Substantia nigra (tissue), 51 donors: ENCODE measurements at places on chromosomes 1 and 21.

DNA sequence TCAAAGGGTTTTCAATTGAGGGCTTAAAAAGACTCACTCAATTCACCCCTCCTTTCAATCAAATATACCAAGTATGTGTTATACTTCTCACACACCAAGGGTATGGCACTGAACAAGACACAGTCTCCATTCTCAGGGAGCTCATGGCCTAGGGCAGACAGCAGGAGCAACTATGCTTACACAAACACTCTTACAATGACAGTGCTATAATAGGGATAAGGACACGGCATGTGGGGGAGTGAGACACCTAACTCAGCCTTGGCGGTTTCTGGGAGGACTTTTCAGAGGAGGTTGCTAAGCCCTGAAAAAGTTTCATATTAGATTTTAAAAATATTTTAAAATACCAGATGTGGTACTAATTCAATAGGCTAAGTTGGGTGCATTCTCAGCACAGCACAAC, 22.7 kb upstream of the SYT6 start:
- no peak for DNase-seq

- no peak for DNase-seq
Measured at GRCh38 chr1:29696656-29697390, 460.5 kb downstream of the PTPRU start.

DNA sequence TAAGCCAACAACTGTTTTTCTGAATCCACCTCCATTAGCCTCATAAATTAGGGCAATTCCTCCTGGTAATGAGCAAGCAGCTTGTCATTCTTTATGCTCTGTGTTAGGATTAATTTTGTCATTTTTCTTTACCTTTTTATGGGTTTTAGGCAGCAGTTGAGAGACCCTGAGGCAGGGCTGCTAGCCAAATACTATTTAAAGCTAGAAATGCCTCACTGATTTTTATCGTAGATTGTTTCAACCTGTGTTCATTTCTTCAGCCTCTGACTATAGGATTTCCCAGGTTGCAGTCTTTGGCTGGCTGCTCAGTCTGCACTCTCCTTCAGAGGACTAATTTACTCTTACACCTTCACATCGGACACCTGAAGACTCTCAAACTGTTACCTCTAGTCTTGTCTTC, 61.9 kb upstream of the RABGAP1L start:
- no peak for DNase-seq

- no peak for DNase-seq
Measured at GRCh38 chr1:157944663-157945280, 48.7 kb upstream of the KIRREL1 start.

DNA sequence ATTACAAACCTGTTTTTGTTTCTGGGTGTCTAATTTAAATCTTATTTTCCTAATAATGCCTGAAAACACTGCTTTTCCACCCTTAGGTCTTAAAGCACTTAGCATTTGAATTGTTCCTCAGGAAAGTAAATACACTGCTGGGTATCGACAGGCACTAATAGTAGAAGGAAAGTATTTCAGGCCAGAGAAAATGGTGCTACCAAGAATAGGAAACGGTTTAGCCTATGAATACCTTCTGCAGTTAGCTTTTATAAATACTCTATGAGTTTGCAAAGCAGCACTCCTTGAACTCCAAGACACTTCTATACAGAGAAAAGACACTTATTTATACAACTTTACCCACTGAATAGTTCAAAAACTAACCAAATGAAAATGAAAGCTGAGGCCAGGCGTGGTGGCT, 6.8 kb downstream of the FUBP1 start:
- no peak for DNase-seq

GRCh38 chr1:78003070-78003746, 1.5 kb upstream of the DNAJB4 start:
- no peak for DNase-seq

GRCh38 chr1:92756537-92756936, 28.4 kb downstream of the EVI5 start:
- DNase-seq: no peak

DNA sequence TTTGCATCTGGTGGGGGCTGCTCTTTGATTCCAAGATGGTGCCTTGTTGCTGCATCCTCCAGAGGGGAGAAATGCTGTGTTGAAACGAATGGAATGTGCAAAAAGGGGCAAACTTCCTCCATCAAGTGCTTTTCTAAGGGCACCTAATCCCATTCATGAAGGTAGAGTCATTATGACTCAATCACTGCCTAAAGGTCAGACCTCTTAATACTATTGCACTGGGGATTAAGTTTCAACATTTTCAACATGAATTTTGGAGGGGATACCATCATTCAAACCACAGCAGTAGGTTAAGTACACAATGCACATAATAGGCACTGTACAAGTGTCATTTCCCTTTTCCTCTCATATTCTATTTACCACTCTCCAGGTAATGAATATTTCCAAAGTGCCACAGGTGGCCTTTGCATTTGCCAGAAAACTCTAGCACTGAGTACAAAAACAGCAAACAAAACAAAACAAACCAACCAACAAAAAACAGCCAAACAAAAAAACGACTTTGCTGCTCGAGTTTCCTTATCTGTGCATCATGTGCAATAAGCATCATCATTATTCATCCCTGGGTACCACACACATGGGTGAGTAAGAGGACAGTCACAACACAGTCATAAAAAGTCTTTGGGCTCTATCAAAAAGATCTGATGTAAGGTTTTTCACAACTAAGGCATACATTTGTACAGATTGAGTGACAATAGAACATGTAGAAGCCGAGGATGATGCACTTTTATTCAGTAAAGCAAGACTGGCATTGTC, 42.5 kb downstream of the IFI44 start:
- no peak for DNase-seq

- DNase-seq: peak; percentile 37
Measured at GRCh38 chr1:212700892-212701819, 1.5 kb upstream of the BATF3 start.
